ENCODE measurements at places on chromosomes 6 and 20.

- DNase-seq: no peak
Measured at GRCh38 chr6:144548536-144548935, 263.4 kb downstream of the UTRN start.

DNA sequence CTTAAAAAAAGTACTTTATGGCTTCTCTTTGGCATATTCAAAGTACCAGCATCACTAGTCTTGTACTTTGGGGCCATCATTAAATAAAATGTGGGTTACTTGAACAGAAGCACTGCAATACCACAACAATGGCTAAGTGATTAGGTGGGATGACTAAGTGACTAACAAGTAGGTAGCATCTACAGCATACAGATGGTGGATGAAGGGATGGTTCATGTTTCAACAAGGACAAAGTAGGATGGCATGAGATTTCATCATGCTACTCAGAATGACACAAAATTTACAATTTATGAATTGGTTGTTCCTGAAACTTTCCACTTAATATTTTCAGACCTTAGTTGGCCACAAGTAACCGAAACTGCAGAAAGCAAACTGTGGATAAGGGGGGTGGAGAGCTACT is 7.7 kb downstream of the MPC1 start:
- DNase-seq: no peak

GRCh38 chr6:30074331-30075093 is 1.1 kb downstream of the RNF39 start:
- no peak for DNase-seq

DNA sequence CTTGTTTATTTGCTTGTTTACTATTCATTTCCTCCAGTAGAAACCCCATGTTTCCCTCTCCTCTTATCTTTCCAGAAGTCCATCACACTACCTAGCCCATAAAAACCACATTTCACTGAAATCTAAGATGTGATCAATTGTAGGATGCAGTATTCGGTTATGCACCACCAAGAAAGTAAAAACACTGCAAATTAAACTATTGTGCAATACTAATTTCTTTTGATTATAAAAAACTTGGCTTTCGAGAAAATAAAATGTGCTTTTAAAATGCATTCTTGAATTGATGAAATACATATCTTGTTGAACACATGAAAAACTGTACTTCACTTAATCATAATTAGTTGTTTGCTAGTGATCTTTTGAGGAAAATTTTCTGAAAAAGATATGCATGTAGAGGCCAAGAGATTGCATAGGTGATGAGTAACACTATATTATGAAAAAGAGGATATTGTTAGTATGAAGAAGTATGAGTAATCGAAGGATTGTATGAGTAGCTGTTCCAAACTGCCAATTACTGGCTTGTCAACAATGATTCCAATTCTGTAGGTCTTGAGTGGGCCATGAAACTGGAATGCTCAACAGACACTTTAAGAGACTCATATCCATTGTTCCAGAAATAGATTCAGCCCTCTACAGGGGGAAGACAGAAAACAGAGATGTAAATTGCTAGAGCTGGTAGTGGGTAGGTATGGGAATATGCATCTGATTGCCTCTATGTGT is 79.7 kb downstream of the RNF217 start:
- DNase-seq: no peak

- no peak for DNase-seq
Measured at GRCh38 chr6:125094563-125094962, 59.0 kb upstream of the TPD52L1 start.

GRCh38 chr6:75317503-75318206 is 33.1 kb upstream of the TMEM30A start:
- no peak for DNase-seq

GRCh38 chr20:2451939-2452732 is 18.5 kb downstream of the SNRPB start:
- DNase-seq: peak; percentile 50

DNA sequence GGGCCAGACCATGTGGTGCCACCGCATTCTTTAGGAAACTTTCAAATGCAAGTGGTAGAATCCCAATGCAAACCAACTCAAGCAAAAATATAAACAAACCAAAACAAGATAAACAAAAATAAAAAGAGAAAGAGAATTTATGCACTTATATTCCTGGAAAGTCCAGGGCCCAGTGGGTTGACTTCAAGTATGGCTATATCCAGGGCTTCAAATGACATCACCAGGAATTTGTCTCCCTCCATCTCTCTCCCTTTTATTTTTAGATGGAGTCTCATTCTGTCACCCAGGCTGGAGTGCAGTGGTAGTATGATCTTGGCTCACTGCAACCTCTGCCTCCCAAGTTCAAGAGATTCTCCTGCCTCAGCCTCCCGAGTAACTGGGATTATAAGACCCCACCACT is 56.1 kb upstream of the PNRC1 start:
- DNase-seq: no peak

- DNase-seq: no peak
Measured at GRCh38 chr6:95366414-95366813, 210.9 kb upstream of the MANEA start.

GRCh38 chr6:42698217-42698616 is 24.2 kb downstream of the PRPH2 start:
- DNase-seq: no peak

DNA sequence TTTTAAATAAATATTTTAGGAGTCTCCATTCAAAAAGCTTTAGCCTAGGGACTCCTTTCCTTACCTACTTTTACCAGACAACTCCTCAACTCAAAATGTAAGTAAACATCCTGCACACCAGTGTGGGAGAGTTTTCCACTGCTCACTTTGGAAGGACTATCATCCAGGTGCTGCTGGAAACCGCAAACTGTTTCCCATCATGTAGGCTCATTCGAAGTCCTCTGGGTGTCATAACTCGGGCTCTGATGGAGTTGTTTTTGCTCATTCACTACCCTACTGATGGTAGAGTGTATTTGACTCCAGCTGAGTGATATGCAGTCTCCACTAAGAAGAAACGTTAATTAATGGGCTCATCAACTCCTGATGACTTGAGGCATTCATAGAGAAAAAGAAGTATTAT is 136.5 kb upstream of the AKAP12 start:
- no peak for DNase-seq

DNA sequence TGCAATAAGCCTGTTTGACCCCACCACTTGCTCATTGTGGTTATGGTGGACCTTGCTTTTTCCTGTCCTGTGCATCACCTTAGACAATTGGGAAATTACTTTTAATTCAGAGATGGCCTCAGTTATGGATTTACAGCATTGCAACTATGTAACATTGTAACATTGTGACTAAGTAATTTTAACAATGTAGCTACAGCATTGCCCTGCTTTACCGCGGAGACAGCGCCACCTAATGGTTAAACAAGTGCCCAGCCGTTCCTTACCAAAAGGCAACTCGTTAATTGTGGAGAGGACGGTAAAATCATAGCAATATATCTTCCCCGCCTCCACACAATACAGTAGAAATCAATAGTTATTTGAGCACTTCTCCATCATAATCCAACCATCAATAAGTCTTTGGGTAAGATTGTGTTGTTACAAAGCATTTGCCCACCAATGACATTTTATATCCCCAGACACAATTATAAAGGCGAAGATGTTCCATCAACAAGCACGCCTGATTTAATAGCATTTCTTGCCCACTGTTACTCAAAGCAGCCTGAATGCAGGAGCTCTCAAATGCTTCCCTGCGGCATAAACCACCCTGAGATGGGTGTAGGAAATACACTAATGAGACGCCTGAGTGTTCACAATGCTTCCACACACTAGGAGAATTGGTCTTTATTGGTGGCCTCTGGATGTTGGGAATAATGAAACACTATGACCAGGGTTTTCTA is 93.7 kb downstream of the PROKR2 start:
- peak; percentile 11 for DNase-seq

GRCh38 chr6:64874776-64875175 is 832.2 kb downstream of the EYS start:
- DNase-seq: no peak

DNA sequence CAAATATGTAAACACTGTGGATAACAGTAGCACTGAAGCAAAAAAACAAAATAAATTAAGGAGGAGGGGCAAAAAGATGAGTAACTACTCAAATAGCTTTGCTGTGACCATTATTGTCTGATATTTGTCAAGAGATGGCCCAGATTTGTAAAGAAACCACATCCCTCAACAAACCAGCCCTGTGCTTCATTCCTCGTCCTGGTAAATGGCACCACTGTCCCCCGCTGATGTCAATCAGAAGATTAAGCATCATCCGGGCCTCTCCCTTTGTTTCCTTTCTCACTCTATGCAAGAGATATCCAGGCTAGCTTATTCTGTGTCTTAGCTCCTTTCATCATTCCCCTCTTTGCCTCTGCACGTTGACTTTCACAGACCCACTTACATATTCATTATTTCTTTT is 259.0 kb downstream of the SYNE1 start:
- DNase-seq: no peak

DNA sequence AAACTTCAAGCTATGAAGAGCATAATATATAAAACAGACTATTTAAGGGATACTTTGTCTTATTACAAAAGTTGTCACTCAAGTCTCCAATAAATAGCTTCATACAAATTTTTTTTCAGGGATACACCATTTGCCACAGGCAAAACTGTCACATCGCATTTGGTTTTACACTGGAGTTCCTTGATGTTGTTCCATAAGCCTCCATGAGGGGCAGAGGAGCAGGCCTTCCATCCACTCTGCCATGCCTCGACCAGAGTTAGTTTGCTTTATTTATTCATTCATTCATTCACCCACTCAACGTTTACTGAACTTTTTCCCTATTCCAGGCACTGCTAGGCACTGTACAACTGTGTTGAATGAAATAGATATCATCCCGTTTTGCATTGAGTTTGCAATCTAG is 246.6 kb downstream of the PHF3 start:
- no peak for DNase-seq

- no peak for DNase-seq
Measured at GRCh38 chr6:16058201-16058928, 70.5 kb upstream of the MYLIP start.

- no peak for DNase-seq
Measured at GRCh38 chr6:111610548-111611172, 5.0 kb upstream of the TRAF3IP2 start.

GRCh38 chr6:73747289-73747688 is 51.3 kb downstream of the CD109 start:
- no peak for DNase-seq

DNA sequence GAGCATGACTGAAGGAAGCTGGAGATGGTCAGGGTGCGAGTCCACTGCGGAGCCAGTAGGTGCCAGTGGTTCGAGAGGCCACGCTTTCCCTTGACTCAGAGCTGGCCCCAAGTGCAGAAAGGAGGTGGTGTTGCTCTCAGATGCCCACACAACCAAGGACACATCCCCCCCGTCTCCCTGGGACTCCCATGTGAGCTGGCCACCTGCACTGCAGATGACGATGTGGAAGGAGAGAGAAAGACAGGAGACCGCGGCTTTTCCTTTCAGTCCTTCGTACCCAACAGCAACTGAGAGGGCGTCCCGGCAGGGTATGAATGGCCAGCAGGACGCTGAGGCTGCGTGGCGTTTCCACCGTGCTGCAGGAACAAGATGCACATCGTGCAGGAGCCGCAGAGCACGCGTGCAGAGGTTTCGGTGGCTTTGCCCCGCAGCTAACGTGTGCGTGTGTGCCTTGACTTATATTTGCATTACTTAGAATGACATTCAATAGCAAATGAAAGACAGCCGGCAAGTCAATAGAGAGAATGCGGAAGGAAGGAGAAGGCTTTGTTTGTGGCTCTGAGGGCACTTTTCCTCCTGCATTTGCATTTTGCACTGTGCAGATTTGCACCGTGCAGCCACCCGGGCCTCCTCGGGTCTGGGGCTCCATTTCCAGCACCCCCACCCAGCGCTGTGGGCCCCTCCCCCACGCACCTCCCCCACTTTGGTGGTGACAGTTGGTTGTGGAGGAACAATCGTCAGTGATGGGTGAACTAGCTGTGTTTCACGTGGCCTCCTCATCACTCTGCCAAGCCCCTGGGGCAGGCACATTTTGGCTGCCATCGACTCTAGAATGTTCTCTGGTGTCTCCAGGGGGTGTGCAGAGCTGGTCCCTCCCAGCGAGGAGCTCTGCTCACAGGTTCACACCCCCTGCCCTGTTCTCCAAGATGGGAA is 26.4 kb upstream of the BHLHE23 start:
- DNase-seq: no peak

DNA sequence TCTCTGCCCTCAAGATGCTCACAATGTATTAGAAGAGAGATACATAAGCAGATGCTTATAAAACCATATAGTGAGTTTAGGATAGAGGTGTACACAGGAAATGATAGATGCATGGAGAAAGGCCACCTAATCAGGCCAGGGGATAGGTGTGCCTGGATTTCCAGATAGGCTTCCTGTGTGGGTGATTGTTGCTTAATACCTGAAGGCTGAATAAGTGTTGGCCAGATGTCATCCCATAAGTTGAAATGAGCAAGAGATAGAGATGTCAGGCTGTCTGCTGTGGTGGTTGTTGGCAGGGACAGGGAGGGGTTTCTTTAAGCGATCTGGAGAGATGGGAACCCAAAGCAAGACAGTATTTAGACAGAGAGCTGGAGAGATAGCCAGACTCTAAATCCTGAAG is 109.8 kb upstream of the SGK1 start:
- no peak for DNase-seq

DNA sequence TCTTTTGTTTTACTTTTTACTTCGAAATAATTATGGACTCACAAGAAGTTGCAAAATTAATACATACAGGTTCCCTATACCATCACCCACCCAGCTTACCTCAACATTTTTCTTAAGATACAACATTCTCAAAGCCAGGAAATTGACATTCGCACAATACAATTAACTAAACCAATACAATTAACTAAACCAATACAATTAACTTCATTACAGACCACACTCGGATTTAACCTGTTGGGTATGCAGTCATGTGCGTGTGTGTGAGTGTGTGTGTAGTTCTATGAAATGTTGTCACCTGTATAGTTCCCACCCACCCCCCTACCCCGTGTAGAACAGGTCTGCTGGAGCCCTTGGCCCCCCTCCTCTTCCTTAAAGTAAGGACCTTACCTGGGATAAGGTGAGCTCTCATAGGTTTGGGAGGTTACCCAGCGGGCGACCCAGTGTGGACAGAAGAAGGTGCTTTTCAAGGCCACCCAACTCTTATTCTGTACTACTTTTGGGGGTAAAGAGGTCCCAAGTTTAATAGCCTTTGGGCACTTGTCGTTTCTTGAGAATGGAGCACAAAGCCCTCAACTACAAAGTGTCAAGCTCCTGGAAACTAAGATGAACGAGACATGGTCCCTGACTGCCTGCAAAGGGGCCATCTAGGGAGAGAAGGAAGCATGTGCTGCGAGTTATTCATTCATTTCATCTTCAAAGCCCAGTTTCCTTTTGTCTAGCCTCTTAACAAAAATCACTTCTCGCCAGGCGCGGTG is 544 bp upstream of the STK38 start:
- DNase-seq: no peak

- DNase-seq: no peak
Measured at GRCh38 chr6:86832686-86833085, 104.6 kb upstream of the HTR1E start.

GRCh38 chr6:155341130-155341828 is 27.0 kb upstream of the TFB1M start:
- DNase-seq: no peak

GRCh38 chr6:34656378-34657036 is 40.1 kb downstream of the ILRUN start:
- DNase-seq: no peak

- no peak for DNase-seq
Measured at GRCh38 chr6:21914121-21914973, 320.8 kb downstream of the SOX4 start.
